NCI-H1417 (cell line): ENCODE measurements at places on chromosomes 11 and 22.

GRCh38 chr11:118536726-118537125, 5.7 kb downstream of the TMEM25 start:
- no peak for DNase-seq

DNA sequence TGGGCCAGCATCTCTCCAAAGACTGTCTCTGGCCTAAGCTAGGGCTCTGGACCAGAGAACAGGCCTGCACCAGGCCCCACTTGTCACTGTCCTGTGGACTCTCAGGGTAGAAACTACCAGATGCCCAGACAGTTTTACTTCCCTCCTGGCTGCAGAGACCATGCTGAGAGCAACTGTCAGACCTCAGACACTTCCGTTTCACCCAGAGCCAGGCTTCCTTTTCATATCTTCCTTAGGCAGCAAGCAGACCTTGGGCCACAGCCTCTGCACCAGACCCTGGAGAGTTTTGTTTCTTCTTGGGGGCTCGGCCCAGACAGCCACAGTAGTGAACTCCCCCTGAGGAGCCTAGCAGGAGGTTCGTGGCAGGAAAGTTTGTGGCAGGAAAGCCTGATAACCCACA, 12.1 kb upstream of the FCHSD2 start:
- no peak for DNase-seq

- DNase-seq, result no peak
Observed at GRCh38 chr22:32882774-32883530, 81.4 kb downstream of the TIMP3 start.

- no peak for DNase-seq
Observed at GRCh38 chr22:30891443-30891755, 77.2 kb downstream of the MORC2 start.

GRCh38 chr11:113193946-113194345, 120.4 kb upstream of the TTC12 start:
- no peak for DNase-seq

DNA sequence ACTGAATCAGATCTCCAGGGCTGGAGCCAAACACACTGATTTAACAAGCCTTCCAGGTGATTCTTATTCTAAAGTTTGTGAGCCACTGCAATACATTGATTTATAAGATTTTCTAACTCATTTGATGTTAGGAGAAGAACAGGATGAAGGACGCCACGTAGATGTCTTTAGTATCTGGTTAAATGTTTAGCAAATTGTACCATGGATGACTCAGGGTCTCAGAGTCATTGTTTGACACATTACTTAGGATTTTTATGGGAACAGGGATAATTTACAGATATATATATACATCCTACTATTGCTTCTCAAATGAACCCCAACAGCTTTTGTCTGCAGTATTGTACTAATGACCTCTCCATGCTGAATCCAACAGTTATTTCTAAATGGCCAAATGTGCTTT, 143.1 kb upstream of the DDI1 start:
- no peak for DNase-seq

DNA sequence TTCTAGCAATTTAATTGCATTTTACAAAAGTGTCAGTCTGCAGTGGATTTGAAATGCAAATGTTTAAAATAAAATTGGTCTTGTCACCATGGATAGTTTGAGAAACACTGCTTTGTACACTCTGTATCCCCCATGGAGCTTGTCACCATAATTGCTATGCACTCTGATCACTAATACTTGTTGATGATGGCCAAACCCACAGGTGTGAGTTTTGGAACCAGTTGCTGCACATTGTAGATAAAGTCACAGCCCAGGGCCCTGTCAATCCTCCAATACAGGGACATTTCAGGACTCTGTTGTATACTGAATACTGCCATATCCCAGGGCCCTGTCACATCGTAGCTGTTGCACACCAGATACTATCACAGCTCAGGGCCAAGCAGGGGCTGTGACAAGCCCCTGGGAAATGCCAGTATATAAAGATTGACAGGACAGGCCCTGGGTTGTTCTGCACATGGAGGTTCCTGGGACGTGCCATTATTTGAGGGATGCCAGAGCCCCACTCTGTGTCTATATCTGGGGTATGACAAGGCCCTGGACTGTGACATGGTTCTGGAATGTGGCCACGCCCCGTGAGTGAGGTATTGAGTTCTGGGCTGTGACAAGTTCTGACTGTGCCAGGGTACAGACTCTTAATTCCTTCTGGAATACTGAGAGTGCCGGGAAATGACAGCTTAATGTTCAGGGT, 27.9 kb upstream of the SMPD1 start:
- DNase-seq, result no peak
